EH (cell line): ENCODE measurements at places on chromosomes 5 and 9.

GRCh38 chr9:134870301-134870694 lies 10.3 kb upstream of the FCN2 start:
- no peak for DNase-seq

DNA sequence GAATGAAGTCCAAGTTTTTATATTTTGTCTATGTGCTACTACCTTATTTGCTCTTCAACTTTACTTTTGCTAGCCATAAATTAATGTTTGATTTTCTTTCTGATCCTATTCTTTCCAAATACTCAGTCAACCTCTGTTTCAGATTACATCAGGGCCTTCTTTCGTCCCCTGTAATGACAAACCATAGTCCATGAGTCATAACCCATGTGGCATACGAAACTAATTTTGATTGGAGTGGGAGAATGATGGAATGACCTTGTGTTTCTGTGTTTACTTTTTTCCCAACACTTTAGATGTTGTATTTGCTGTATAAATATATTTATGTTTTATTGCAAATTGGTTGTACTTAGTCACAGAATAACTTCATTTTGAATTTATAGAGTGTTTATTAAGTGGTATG lies 1043.1 kb downstream of the DTWD2 start:
- DNase-seq: peak; percentile 21

GRCh38 chr9:135592625-135593024 lies 31.1 kb downstream of the PAEP start:
- no peak for DNase-seq

DNA sequence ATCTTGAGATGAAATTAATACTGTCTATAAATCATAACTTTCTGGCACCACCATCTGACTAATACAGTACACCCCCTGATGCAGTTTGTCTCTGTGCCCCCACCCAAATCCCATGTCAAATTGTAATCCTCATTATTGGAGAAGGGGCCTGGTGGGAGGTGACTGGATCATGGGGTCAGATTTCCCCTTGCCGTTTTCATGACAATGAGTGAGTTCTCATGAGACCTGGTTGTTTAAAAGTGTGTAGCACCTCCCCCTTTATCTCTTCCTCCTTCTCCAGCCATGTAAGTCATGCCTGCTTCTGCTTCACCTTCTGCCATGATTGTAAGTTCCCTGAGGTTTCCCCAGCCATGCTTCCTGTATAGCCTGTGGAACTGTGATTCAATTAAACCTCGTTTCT lies 78.7 kb upstream of the CDH6 start:
- no peak for DNase-seq

DNA sequence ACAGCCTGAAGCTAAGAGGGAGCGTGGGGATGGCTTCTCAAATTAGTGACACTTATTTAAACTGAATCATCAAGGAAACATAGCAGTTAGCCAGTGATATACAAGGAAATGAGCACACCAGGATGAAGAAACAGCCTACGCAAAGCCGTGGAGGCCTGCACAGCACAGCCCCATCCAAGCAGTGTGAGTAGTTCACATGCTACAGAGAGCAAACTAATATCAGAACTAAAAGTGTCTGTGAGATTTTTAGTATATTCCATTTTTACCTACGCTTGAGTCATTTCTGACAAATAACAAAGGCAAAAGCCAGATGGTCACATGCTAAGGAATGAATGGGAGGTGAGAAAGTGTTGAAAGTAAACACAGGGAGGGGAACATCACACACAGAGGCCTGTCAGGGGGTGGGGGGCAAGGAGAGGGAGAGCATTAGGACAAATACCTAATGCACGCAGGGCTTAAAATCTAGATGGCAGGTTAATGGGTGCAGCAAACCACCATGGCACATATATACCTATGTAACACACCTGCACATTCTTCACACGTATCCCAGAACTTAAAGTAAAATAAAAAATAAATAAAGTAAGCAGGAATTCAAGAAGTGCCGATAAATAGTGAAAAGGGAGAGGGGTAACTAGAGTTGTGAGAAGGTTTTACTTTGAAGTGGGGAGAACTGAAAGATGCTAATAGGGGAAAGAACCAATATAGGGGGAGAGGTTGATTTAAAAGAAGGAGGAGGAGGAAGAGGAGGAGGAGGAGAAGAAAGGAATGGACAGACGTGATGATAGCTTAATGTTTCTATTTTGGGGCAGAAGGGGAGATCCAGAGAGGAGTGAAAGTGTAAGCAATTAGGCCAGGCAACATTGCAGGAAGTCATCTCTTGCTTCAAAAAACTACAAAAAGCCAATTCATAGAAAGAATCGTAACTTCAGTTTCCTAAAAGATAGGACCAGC lies 100.9 kb upstream of the PTGER4 start:
- DNase-seq: peak; percentile 36

- DNase-seq: peak; percentile 98
These were observed 230.3 kb downstream of the AUH start for GRCh38 chr9:91131433-91131839.

GRCh38 chr5:68215898-68216244 lies 315 bp downstream of the PIK3R1 start:
- no peak for DNase-seq

DNA sequence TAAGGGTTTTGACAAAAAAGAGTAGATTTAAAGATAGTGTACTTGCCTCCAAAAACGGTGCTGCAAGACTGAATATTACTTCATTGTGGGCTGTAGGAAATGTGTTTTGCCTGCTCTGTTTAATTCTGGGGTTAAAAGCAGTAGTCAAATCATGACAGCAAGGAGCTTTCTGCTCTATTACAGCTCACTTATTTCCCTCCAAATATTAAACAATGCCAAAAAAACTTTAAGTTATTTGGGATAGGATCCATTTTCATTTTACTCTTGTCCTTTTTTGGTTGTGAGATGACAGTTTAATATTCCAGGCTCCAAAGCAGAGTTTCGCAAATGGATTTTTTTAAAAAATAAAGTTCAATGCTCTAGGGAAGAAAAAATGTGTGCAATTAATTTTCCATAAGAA lies 340.4 kb upstream of the RGMB start:
- DNase-seq: no peak

GRCh38 chr9:28598408-28598807 lies 1025.1 kb upstream of the C9orf72 start:
- no peak for DNase-seq

GRCh38 chr9:84189904-84190303 lies 150.7 kb downstream of the SLC28A3 start:
- no peak for DNase-seq

GRCh38 chr5:151228986-151229385 lies 5.1 kb upstream of the CCDC69 start:
- DNase-seq: no peak

DNA sequence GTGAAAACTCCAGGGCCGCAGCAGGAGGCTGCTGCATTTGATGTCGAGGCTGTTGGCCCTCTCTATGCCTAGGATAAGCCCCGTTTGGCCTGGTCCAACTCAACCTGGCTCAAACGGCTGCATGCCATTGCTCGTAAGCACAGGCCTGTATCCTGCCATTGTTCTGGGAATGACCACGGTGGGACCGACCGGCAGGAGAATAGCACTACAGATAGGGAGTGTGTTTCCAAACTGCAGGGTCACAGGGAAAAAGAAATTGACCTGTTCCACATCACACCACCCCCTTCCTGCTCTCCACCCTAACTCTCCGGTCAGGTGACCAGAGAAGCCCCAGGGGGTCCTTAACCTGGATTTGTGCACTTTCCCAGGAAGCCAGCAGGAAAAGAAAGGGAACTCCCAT lies 278.7 kb upstream of the KLF4 start:
- no peak for DNase-seq

DNA sequence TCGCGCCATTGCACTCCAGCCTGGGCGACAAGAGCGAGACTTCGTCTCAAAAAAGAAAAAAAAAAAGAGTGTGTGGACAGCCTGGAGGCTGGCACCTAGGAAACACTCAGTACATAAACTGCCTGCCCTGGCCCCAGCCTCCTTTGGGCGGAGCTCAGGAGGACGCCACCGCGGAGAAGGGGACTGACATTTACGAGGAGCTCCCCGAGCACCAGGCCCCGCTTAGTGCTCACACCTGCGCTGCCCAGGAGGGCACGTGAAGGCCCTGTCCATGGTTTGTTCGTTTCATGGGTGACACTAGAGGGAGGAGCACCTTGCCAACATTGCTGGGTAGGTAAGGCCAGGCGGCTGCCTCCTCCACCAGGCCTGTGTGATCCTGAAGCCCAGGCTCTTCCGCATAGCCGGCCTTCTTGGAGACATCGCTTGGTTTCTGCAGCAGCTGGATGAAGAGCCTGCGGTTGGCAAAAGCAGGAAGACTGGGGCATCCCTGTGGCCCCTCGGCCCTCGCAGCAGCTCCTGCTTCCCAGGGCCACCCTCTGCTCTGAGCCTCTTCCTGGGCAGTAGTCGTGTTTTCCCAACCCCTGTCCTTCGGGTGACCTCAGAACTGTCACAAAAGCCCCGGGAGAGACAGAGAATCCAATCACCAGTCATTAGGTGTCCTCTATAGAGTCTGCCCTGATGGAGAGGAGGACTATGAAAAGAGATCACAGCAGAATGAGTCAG lies 26.2 kb upstream of the LAMC3 start:
- no peak for DNase-seq

DNA sequence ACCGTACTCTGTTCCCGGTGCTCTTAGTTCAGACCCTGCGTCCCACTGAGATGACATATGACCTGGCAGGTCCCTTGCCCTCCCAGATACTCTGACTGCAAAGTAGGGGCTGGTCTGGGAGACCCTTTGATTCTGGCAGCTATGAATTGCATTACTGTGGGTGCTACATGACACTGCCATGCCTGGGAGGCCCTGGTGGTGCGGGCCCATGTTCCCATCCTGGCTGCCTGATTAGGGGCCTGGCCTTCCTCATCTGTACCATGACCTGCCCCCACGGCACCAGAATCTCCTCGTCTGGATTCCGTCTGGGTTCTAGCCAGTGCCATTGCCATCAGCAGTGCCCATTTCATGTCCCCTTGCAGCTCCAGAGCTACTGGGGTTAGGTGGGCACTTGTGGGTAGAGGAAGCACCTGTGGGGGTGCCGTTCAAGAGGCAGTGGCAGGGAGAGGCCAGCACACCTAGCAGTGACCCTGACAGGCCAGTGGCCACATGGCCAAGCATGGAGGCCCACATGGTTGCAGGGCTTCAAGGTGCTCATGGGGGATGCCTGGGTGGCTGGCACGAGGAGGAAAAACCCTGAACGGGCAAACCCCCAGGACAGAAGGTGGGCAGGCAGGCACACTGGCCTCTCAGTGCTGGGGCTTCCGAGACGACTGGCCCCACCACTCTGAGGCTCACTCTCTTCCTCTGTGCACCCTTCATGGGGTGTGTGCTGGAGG lies 69.7 kb downstream of the PHF2 start:
- DNase-seq: no peak

GRCh38 chr9:12703996-12704395 lies 10.8 kb downstream of the TYRP1 start:
- no peak for DNase-seq

DNA sequence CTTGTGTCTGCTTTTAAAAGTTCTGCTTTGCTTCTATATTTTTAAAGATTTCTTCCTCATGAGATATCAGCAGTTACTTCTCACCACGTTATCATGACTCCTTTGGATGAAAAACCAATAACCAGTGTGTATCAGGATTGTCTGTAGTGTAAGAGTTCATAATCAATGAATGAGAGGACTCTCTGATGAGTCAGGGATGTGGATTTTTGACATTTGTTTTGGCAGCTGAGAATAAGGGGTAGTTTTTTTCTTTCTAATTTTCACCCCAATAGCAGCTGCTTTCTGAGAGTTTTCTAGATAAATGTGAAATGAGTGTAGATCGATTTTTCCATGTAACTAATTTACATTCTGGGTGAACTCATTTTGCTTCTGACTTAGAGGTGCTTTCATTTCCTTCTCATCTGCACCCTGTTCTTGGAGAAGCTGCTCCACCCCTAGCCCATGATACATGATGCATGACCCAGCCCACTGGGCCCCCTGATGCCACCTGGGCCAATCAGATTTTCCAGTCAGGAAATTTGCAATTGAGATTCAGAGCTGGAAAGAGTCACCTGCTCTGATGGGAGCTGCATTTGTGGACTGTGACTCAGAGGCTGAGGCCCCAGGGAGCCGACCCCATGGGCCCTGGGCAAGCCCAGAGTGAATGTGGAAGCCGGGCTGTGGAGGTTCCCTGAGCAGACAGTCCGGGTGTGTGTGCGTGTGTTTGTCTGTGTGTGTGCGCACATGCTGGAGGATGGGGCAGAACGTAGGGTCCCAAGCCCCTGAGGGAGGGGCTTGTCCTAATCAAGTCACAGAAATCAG lies 159.3 kb downstream of the RGS3 start:
- peak; percentile 84 for DNase-seq

DNA sequence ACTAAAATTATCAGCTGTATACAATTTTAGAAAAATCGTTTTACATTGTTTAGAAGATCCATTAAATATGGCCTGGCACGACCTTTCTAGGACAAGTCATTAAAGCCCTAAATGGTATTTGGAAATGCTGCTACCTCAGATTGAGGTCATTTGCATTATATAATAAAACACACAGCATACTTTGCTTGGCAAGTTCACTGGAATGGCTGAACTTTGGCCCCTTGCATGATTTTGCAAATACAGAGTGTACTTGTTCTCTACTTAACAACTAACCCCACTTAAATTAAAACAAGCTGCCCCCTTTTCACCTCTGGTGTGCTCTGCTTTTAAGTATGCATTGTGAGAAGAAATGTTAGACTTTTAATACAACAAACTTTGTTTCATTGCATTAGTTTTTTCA lies 860.1 kb downstream of the PTPRD start:
- DNase-seq: no peak

DNA sequence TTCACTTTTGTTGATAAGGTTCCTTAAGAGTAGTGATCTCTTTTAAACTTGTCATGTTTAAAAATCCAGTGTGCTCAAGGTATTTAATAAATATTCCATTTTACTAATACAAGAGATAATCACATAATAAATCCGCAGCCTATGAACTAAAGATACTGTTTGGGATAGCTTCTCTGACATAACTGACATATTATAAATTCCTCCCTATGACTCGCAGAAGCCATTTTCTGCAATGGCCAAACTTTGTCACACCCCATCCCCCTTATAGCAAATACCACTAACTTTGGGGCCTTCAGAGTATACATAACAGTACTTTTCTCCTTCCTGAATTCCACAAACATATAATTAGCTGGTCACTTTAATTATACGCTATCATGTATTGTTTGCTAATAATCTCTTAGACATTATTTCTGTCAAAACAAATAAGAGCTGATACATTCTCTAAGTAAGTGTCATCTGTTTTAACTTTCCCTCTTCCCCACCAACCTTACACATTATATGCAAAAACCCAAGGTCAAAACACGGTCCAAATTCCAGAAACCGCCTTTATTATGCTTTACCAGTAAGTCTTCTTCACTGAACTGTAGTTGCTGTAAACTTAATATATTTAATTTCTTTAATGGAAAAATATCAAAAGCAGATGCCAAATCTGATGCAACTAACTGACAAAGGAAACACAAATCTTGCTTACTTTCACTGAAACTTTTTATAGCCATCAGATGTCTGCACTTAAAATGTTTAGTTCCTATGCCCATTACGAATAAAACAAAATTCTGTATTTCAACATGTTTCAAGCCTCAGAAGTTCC lies 971 bp downstream of the TMEM267 start:
- DNase-seq: peak; percentile 74

DNA sequence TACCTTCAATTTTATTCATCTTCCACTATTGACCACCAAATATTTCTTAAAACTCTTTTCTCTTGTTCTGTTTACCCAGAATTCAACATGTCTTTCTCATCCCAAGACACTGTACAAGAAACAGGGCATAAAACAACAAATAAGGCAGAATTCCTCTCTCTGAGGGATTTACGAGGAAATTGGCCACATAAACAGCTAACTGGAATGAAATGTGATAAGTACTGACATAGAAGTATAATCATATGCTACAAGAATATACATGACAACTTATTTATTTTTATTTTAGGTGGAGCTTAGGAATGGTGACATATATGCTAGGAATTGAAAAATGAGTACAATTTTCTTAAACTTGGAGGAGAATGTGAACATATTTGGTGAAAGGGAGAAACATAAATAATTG lies 48.8 kb upstream of the FBN2 start:
- DNase-seq: peak; percentile 89
